Astrocyte of the hippocampus (primary cell): ENCODE measurements at places on chromosomes 3 and 15.
A peak's percentile ranks its signal among the peaks of the same experiment; 100 is the strongest.

DNA sequence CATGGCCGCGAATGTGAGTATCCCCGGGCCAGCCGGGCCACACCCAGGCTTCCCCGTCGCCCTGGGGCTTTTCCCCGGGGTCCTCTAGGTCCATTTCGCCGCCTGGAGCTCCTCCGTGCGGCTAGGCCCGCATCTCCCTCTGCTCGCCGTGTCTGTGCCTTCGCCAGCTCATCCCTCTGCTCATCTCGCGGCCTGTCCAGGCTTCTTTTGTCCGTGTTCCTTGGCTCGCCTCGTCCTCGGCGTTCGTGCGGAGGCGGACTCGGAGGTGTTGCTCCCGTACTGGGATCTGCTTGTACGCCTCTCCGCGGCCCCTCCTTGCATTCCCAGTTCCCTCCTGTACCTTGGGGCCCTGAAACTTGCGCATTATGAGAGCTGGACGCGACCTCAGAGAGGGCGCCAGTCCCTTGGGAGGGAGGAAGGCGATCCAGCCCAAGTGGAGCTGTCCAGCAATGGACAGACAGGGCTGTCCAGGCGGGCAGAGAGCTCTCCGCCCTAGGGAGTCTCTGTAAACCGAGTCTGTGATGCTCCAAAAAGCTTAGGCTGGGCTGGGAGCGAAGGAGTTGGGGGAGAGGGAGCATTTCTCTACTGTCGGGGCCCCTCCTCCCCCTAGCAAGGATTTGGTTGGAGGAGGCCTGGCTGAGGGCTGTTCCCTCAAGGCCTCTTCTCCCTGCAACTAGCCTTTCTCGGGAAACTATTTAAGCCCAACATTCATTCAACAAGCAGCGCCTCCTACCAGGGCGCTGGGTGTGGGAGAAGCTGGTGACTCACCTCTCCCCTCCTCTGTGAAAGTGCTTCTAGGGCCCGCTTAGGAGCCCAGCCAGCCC lies 553 bp downstream of the TMEM43 start:
- peak; percentile 94 for DNase-seq

DNA sequence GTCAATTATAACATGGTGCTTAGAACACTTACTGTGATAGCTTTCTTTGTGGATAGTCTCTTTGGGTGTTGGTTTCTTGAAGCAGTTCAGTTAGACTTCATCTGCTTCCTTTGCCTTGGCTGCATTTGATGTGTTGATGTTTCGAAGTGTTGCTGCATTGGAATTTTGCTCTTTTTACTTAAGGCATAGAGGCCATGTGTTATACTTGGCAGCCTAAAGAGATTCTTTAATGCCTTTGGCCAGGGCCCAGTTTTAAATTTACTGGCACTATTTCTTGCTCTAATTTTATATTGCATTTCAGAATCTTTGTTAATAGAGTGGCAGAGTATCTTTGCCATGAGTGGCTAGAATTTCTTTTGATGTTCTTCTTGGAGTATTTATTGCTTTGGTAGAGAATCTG lies 21.2 kb downstream of the NR1D2 start:
- peak; percentile 41 for DNase-seq

DNA sequence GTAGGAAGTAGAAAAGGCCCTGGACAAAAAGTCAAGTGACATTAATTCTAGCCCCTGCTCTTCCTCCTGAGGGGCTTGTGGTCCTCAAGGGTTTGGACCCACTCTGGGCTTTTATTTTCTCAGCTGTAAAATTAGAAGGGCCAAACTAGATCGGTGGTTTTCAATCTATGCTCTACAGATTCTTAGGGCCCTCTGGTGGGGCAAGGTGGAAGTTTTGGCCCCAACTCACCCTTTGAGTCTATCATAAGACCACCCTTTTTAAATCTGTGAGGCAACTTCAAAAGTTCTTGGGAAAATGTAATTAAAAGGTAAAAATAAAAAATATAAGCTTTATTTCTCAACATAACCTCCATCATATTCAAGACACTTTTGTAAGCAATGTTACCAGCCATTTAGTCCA lies 25.6 kb upstream of the CFAP161 start:
- DNase-seq = no peak

GRCh38 chr15:63466378-63467192 lies 37.8 kb upstream of the USP3 start:
- peak; percentile 76 for DNase-seq
